ENCODE measurements at places on chromosomes 6 and 20.

DNA sequence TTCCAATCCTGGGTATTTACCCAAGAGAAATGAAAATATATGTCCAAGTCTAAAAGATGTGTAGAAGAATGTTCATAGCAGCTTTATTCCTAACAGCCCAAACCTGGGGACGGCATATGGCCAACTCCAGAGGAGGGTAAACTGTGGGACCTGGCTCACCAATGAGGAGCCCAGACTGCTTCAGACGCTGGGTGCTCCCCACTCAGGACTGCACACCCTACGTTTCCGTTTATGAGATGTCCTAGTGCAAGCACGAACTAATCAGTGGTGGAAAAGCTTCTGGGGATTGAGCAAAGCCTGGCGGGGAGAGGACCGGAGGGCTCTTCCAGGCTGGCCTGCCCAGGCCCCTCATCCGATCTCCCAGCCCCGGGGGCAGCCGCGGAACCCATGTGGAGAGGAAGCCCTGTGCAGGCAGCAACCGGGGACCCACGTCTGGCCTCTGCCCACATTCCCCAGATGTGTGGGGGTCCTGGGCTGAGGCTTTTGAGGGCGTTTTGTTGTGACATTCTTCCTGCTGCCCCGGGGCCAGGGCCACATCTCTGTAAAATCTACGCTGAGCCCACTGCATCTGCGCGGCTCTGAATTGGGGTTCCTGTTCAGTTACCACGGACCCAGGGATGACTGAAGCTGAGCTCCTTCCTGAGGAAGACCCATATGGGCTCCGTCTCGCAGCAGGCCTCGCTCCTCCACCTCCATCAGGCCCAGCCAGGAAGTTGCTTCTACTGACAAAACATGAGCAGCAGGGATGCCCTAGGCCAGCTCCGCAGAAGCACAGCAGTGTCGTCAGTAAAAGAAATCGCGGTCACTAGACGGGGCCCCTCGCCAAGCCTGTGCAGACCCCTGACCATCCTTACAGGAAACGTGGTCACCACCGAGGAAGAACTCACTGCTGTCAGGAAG, 188.0 kb downstream of the DLL1 start:
- DNase-seq, result no peak

GRCh38 chr6:136788069-136788902, 4.0 kb downstream of the MAP3K5 start:
- no peak for DNase-seq

DNA sequence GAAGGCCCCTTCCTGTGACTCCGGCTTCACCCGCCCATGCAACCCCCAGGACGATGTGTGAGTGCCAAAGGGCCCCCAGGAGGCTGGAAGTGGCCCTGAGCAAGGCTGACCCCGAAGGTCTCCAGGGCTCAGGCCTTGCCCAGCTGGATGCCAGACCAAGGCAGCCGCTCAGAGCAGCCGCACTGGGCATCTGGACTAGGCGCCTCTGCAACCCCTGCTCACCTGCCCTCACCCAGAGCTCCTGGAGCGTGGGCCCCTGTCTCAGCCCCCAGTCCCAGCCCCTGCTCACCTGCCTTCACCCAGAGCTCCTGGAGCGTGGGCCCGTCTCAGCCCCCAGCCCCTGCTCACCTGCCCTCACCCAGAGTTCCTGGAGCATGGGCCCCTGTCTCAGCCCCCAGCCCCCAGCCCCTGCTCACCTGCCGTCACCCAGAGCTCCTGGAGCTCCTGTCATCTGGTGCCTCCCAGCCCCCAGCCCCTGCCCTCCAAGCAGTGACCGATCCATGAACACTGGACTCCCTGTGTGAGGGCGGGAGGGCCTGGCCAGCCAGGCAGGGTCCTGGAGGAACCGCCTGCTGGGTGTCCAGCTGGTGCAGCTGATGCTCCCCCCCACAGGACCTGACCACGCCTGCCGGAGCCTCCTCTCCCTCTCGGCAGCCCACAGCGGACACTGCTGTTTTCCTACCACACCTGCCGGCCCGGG, 1.1 kb downstream of the SRMS start:
- DNase-seq, result no peak

GRCh38 chr6:26514984-26515383, 14.9 kb downstream of the BTN1A1 start:
- DNase-seq, result no peak

GRCh38 chr6:160070831-160071230, 50.8 kb upstream of the SLC22A1 start:
- DNase-seq, result no peak

DNA sequence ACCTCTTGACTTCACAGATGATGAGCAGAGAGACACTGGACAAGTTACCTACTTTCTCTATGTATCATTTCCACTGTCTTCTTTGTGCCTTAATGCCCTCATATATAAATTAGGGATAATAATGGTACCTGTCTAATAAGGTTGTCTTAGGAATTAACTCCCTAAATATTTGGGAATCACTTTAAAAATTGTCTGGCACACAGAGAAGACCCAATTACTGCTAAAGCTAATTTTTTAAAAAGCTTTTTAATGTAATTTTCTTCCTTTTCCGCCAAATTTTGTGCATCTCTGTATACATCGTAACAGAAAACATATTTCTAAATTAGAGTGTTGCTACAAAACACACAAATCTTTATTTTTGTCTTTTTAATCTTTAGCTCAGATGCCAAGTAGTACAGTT, 816.8 kb upstream of the ADGRB3 start:
- DNase-seq, result no peak
